ENCODE measurements at places on chromosomes 7 and 10. TPM values are rescaled to one million over a fixed set of nuclear protein-coding genes. Genes with fewer than 3 reads are reported as not detected.

Gene NCF1
- 2.3 TPM for total RNA-seq

GRCh38 chr10:5633166-5633749 lies 33.1 kb downstream of the ASB13 start:
- no peak for DNase-seq

Gene THNSL1
- 4.6 TPM for total RNA-seq

Gene WEE2
- not detected for total RNA-seq

- no peak for DNase-seq
Observed at GRCh38 chr10:65010845-65011244, 1489.6 kb downstream of the REEP3 start.

DNA sequence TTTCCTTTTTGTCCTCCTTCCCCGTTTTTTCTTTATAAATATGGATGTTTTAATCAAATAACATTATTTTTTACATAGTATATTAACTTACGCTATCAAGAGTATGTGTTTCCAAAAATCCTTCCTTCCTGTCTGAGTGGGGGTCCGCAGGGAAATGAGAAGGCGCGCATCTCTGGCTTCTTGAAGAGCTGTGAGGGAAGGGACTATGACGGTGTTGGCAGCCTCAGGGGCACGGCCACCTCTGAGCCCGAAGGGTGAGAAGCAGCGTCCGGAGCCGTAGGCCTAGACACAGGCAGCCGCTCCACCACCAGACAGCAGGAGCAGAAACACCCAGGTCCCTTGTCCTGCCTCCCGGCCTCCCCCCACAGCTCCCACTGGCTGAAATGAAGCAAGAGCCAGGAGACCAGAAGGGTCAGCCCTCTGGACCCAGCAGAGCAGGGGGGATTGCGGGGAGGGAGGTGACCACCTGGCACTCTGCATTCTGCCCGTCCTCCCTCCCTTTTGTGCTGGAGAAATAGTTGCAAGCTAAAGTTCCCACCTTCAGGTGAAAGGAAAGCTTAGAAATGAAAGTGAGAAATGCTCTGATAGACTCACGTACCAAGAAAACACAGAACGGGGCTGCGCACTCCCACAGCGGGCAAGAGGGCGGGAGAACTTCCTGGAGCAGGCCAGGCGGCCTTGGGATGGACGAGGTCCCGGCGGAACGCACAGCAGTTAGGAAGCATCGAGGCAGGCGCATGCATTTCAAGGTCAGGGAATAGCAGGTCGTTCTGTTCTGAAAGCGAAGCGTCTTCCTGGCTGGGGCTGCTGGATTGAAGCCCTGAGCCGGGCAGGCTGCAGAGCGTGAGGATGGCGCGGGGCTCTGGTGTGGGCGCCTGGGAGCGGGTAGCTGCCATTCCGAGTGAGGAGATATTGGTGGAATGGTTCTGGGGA lies 105.5 kb downstream of the GALNT11 start:
- DNase-seq, result no peak

Gene FGFBP3
- total RNA-seq, result 0.42 TPM

GRCh38 chr10:116796910-116797513 lies 52.3 kb upstream of the ENO4 start:
- DNase-seq, result no peak

GRCh38 chr10:114374053-114374791 lies 30.1 kb downstream of the AFAP1L2 start:
- no peak for DNase-seq

Gene ZCWPW1
- 1.8 TPM for total RNA-seq

Gene BLNK
- total RNA-seq, result 0.55 TPM
